ENCODE measurements at places on chromosomes 1 and 21.

- DNase-seq: no peak
These were observed 11.6 kb downstream of the HCRTR1 start for GRCh38 chr1:31628931-31629556.

DNA sequence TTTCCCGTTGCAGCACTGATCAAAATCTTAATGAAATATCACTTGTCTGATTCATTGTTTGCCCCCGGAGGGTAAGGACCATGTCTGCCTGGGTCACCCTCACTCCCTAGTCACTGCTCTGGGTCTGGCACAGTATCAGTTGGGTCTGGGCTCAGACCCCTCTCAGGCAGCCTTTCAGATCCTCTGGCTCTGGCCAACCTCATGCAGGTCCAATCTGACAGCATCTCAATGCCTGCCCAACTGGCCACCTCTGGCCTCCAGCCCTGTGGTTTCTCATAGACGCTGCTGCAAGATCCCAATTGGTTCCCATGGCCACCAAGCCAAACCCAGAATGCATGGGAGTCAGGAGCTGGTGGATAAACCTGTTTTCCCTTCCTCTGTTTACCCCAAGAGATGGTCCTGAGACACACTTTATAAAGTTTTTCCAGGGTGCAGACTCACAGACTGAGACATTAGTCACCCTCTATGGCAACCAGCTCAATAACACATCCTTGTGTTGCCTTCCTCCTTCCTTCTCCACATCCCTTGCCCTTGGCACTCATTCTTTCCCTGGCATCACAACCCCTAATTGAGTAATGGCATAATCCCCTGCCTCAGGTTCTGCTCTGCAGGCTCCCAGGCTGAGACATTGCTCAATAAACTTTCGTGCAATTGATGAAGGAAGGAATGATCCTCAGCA lies 199.2 kb downstream of the GRIK3 start:
- DNase-seq: no peak

DNA sequence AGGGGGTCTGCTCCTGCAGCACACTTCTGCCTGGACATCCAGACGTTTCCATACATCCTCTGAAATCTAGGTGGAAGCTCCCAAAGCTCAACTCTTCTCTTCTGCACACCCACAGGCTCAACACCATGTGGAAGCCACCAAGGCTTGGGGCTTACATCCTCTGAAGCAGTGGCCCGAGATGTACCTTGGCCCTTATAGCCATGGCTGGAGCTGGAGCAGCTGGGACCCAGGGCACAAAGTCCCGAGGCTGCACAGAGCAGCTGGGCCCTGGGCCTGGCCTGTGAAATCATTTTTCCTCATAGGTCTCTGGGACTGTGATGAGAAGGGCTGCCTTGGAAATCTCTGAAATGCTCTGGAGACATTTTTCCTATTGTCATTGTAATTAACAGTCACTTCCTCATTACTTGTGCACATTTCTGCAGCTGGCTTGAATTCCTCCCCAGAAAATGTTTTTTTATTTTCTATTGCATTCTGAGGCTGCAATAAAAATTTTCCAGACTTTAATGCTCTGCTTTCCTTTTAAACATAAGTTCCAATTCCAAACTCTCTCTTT lies 645.6 kb downstream of the RWDD3 start:
- DNase-seq: no peak

DNA sequence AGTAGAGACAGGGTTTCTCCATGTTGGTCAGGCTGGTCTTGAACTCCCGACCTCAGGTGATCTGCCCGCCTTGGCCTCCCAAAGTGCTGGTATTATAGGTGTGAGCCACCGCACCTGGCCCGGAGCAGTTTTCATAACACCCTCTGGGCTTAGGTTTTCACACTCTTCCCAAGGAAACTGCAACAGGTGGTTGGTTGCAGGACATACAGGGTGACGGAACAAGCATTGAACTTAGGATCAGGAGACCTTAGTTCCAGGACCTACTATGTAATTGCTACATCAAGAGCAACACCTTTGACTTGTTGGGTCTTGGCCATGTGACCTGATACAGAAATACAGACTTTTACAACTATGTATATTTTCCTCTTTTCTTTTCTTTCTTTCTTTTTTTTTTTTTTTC lies 37.9 kb downstream of the MFSD2A start:
- DNase-seq: no peak

DNA sequence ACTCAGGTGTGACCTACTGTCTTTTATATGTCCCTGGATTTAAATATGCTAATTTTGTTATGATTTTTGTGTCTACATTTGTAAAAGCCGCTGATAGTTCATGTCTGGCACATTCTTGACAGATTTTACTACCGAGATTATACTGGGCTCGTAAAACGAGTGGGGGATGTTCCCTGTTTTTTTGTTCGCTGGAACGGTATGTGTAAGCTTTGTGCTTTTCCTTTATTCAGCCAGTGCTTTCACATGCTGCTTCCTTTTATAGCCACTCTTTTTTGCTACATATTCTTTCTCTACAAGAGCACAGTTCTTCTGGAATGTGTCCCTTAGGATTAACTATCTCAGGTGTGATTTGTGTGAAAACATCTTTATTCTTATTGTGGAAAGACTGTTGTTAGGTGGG lies 46.6 kb downstream of the ADARB1 start:
- DNase-seq: no peak

GRCh38 chr1:49333906-49334305 lies 557.2 kb upstream of the BEND5 start:
- no peak for DNase-seq

- DNase-seq: peak; percentile 56
These were observed 3.5 kb upstream of the PIGV start for GRCh38 chr1:26784023-26784871.

GRCh38 chr1:81032973-81033425 lies 767.7 kb upstream of the ADGRL2 start:
- DNase-seq: no peak

All from HT1080 (cell line).